ENCODE measurements at places on chromosomes 7 and 10. TPM values are rescaled to one million over a fixed set of nuclear protein-coding genes. Genes with fewer than 3 reads are reported as not detected.

GBF1 gene
- total RNA-seq, result 28.2 TPM

PPA1 gene
- total RNA-seq, result 298 TPM

INMT gene
- total RNA-seq, result not detected

KEL gene
- not detected for total RNA-seq

HOXA11 gene
- total RNA-seq, result 0.56 TPM

ATRNL1 gene
- 0.12 TPM for total RNA-seq

RELN gene
- 0.04 TPM for total RNA-seq

KLF14 gene
- total RNA-seq, result 0.02 TPM

TNPO3 gene
- 39.5 TPM for total RNA-seq

HTRA1 gene
- total RNA-seq, result 55.6 TPM

NRCAM gene
- 135 TPM for total RNA-seq

NUTM2B gene
- total RNA-seq, result 0.43 TPM

PILRA gene
- 3.3 TPM for total RNA-seq

EVX1 gene
- 0.19 TPM for total RNA-seq

C10orf53 gene
- total RNA-seq, result not detected

EBLN1 gene
- not detected for total RNA-seq

FKBP9 gene
- total RNA-seq, result 109 TPM

HNRNPH3 gene
- 212 TPM for total RNA-seq

HOXA2 gene
- 0.70 TPM for total RNA-seq

UNCX gene
- total RNA-seq, result not detected

GOLGA7B gene
- 4.2 TPM for total RNA-seq

ZP3 gene
- total RNA-seq, result 15.6 TPM

PIK3CG gene
- not detected for total RNA-seq

SPDYE8 gene
- total RNA-seq, result not detected

SLC18A2 gene
- 0.04 TPM for total RNA-seq

AMPH gene
- total RNA-seq, result 0.12 TPM

TBRG4 gene
- total RNA-seq, result 87.5 TPM

LLCFC1 gene
- total RNA-seq, result not detected

MOGAT3 gene
- not detected for total RNA-seq

SOSTDC1 gene
- not detected for total RNA-seq

CRYGN gene
- total RNA-seq, result not detected

C10orf143 gene
- total RNA-seq, result 0.66 TPM

C10orf105 gene
- total RNA-seq, result not detected

STAG3 gene
- 0.27 TPM for total RNA-seq

TMEM225B gene
- total RNA-seq, result 1.1 TPM

ASB10 gene
- total RNA-seq, result not detected

Measured in A549 treated with dexamethasone at 1 μM for 4 hours (cell line).